Cerebellar cortex (tissue), 1 donor: ENCODE measurements at places on chromosomes 1 and 21.

DNA sequence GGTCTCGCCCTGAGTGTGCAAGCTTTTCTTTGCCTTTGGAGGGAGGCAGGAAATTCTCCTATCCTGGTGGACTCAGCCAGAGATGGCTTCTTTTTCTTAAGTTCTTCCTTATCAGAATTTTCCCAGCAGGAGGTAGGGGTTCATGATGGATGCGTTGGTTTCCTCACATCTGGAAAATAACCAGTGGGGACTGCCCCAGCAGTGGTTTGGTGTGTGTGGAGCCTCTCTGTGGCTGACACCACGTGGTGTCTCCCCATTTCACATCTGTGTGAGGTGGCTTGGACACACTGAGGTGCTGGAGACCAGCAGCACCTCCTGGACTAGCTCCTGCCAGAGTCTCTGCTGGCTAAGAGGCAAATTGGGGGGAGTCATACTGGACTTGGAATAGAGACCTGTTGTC lies 32.6 kb downstream of the B3GALT5 start:
- no peak for DNase-seq

- DNase-seq, result no peak
Measured at GRCh38 chr1:183622013-183622412, 13.6 kb downstream of the ARPC5 start.

DNA sequence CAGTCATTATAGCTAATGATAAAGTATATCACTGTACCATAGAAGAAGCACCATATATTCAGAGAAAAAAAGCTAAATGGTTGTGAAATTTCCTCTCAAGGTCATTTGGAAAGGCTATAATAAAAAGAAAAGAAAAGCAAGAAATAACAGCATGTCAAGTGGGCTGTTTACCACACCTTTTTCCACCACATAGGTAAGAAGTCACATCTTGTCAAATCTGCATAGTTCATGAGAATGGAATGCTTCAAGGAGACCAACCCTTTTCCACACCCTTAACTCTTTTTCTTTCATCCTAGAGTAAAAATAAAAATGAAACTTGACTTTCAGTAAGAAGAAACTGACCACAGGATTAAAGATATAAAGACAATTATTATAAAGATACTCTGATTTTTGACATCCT lies 91.2 kb downstream of the ATP6V1G3 start:
- no peak for DNase-seq

DNA sequence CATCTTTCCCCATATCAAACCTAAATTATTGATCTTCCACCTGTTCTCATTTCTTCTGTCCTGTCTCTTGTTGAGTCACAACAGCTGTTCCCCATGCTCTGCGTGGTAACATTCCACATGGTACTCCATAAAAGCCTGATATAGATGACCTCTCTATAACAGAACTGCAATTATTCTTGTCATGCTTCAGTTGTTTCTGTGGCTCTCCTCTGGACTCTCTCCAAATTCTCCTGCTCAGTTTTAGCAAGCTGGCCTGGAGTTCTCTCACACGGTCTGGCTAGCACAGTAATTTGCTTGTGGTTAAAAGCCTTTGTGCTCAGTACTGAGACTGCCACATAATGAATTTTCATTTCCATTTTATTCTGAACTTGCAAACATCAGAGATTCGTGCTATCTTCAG lies 10.6 kb upstream of the LRRC39 start:
- DNase-seq, result peak; percentile 67

GRCh38 chr21:29233256-29233546 lies 65.5 kb upstream of the BACH1 start:
- no peak for DNase-seq

DNA sequence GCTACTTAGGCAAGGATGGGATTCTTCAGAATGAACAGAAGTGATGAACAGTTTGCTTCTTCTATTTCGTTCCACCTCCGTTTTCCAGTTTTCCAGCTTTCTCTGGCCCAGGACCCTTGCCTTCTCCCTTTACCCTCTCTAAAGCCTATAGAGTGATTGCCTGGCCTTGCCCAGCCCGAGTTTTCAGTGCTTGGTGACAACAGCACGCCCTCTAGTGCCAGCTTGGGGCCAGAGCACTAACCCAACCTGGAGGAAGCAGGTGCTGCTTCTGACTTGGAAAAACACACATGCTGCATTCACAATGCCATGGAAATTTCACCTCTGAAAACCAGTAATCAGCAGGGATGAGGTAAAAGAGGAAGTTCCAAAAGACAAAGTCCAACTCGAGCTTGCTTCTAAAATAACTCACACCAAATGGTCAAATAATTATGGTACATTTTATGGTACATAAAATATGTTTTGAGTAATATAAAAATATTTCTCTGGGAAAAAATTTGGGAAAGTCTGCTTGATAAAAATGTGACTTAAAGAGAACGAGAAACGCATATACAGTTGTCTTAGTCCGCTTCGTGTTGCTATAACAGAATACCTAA lies 26.1 kb downstream of the UBE2T start:
- peak; percentile 85 for DNase-seq
